Stimulated activated CD8-positive, alpha-beta memory T cell treated with anti-CD3 and anti-CD28 coated beads, Interleukin-7, amount 100 ng/mL, for 48 hours (primary cell): ENCODE measurements at places on chromosomes 3 and 15.

- no peak for DNase-seq
Measured at GRCh38 chr3:117695871-117696645, 986.5 kb downstream of the TUSC7 start.

GRCh38 chr3:95751509-95751908, 1062.9 kb upstream of the EPHA6 start:
- DNase-seq, result no peak

DNA sequence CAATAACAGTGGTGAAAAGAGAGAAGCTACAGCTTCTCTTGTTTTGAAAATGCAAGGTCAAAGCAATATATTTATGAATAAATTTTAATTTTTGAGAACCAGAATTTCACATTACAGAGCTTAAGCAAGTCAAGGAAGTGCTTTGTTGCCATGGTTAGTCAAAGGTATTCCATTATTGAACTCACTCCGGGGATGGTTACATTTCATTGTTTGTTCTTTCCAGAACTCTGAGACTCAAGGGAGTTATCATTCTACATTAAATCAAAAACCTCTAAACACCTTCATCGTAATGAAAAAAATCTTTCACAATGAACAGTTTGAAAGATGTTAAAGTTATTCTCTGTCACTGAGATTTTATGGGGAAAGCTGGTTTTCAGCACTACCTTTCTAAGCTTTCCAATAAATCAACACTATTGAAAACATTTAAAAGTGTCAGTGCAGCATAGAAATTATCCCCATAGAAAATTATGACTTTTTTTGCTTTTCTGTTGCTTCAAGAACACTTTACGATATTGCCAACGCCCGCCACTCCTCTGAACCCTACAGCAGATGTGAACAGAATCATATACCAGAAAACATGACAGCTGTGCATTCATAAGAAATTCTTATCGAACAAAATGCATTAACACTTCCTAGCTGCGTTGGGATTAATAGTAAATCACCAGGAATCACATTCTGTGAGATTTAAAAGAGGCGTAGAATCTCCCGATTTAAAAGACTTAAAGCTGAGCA, 83.0 kb downstream of the OTOL1 start:
- no peak for DNase-seq

- no peak for DNase-seq
Measured at GRCh38 chr3:129197321-129197720, 13.6 kb upstream of the CNBP start.

DNA sequence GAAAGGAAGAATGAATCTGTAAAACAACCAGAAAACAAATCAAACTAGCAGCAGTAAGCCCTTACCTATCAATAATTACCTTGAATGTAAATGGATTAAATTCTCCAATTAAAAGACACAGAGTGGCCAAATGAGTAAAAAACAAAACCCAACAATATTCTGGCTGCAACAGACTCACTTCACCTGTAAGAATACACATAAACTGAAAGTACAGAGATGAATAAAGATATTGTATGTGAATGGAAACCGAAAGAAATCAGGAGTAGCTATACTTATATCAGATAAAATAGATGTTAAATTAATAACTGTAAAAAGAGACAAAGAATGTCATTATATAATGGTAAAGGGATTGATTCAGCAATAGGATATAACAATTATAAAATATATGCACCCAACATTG, 514.5 kb upstream of the DPPA4 start:
- no peak for DNase-seq

GRCh38 chr3:25801786-25802185, 11.9 kb downstream of the OXSM start:
- DNase-seq, result no peak

- no peak for DNase-seq
Measured at GRCh38 chr3:108334701-108335100, 38.4 kb downstream of the HHLA2 start.

DNA sequence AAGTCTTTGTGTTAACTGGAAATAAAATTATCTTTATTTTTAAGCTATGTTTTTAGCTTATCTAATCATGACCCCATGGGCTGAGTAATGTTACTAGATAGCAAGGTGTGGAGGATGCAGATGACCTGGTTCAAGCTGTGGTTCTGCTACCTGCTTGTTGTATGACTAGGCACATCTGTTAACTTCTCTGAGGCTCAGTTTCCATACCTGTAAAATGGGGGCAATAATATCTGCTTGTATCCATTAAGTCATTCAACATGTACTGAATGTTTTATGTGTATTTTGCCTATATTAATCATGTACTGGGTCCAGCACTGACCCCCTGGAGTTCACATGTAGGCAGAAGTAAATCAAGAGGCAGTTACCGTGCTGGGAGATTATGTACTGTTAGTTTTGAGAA, 51.5 kb downstream of the CEMIP start:
- no peak for DNase-seq

DNA sequence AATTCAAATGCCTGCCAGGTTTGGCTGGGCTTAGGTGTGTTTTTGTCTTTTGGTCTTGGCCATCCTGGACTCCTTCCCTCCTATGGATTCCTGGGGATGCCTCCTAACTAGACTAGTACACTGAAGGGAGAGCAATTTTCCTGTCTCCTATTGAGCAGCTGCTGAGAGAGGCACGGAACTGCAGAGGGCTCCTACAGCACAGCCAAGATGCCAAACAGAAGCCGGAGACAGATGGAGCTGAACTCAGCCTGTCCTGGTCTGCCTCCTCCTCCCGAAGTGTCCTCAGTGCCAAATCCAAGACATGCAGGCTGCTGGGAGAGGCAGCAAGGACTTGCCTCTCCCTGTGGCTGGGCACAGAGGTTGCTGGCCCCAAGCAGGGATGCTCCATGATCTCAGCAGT, 256.6 kb upstream of the PROK2 start:
- no peak for DNase-seq

- no peak for DNase-seq
Measured at GRCh38 chr3:137204409-137204808, 246.6 kb downstream of the IL20RB start.

DNA sequence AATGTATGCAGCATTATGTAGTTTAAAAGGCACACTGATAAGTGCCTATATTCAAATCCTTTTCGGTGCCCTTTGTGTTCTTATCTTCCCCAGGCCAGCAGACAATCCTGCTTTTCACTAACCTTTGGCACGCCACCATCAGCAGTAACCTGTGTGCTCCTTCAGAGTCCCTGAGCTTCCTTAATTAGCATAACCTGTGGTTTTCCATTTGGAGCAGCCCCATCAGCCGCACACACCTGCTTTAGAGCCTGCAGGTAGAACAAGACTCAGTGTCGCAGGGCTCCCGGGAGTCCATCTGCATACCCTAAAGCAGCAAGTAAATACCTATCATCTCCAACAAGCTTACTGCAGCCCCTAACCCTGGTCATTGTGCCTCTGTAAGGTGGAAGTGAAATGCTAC, 755.1 kb downstream of the ROBO2 start:
- no peak for DNase-seq

GRCh38 chr3:78645628-78646310, 1122.0 kb downstream of the ROBO1 start:
- no peak for DNase-seq

DNA sequence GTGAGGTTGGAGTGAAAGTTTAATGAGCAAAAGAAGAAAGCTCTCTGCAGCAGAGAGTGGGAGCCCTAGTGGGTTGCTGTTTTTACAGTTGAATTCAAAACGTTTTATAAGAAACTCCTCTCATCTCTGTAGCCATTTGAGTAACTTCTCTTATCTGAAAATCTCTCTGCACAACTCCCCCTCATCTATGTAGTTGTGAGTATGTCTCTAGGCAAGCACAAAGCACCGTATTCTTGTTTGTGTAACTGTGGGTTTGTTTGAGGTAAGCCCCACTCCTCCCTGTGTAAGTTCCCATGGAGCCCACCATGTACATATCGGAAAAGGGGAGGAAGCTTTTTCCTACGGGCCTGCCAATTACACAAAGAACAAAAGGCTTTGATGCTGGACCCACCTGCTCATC, 56.5 kb upstream of the GOLGA6L2 start:
- DNase-seq, result no peak

- DNase-seq, result no peak
Measured at GRCh38 chr3:23062582-23062981, 140.5 kb upstream of the UBE2E2 start.

DNA sequence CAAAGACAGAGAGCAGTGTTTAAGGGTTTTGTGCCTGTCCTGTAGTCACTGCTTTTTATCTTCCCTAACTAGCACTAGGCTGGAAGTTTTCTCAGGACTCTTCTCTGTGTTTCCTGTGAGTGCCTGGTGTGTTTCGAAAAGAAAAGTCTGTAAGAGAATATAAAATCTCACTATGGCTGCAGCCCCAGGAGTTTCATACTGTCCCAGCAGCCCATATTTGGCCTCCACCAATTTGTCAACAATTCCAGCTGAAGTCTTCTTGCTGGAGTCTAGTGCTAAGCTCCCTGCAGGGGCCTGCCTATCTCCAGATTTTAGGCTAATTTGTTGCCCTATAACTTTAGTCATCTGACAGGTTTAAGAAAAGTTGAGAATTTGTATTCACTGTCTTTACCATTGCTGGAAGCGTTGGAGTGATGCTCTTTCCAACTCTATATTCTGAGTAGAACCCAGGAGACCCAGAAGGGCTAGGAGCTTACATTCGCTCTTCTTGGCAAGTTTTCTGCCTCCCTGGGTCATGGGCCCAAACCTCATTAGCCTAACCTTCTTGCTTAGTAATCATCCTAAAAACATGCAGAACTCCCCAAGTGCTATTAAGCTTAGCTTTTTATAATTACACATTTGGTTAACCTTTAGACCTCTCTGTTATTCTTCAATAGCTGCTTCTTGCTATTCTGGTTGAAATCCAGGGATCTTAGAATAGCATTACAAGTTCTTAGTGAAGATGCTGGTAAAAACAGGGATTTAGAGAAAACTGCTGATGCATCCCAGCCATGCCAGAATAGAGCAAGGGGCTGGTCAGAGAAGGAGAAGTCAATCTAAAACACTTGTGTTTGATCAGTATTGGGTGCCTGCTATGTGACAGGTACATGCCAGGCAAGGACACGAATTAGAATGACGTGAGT, 283.1 kb downstream of the NEK10 start:
- DNase-seq, result no peak

GRCh38 chr15:72421484-72421883, 23.4 kb downstream of the TMEM202 start:
- no peak for DNase-seq

GRCh38 chr3:167184511-167184910, 195.6 kb downstream of the ZBBX start:
- no peak for DNase-seq

- no peak for DNase-seq
Measured at GRCh38 chr3:60094392-60094947, 1044.6 kb upstream of the CFAP20DC start.

DNA sequence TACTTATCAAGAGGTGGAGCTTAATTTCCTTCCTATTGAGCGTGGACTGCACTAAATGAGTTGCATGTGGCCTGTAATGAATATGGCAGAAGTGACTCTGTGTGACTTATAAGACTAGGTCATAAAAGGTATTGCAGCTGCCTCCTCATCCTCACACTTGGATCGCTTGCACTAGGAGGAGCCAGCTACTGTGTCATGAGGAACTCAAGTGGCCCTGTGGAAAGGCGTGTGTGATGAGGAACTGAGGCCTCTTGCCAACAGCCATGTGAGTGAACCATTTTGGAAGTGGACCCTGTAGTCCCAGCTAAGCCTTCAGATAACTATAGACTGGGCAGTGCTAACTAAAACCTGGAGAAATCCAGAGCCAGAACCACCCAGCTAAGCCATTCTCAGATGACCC, 7.1 kb upstream of the SLC30A4 start:
- DNase-seq, result no peak

DNA sequence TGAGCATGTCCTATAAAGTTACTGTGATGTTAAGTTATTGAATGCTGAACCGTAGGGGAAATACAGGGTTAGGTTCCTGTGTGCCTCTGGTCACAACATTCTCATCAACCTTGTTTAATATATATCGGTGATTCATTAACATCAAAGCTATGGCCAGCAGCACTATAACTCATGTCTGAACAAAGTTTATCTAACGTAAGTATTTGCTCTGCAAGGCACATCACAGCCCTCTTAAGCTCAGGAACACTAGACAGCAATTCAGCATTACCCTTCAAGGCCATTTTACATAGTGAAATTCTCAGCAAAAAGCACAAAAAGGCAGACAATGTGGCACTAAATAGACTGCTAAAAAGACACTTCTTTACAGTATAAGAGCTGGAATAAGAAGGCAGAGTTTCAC, 48.2 kb upstream of the FNDC3B start:
- no peak for DNase-seq

DNA sequence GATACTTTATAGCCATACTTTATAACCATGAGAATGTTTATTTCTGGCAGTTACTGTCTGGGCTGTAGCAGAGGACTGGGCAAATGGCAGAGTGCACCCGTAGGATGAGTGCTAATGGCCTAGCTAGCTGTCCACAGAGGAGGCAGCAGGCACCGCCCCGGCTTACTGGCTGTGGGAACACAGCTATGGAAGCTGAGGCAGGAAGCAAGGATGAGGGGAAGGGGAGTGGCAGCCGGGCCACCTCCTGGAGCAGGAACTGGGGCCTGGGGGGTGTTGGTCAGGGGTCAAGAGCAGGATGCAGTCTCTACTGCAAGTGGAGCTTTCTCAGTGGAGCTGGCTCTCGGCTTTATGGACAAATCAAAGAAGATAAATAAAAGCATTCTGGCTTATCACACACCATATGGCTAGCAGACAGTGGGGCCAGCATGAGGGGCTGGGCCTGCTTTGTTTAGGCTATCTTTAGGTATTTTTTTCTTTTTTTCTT, 316.8 kb upstream of the CTDSPL start:
- DNase-seq, result no peak

DNA sequence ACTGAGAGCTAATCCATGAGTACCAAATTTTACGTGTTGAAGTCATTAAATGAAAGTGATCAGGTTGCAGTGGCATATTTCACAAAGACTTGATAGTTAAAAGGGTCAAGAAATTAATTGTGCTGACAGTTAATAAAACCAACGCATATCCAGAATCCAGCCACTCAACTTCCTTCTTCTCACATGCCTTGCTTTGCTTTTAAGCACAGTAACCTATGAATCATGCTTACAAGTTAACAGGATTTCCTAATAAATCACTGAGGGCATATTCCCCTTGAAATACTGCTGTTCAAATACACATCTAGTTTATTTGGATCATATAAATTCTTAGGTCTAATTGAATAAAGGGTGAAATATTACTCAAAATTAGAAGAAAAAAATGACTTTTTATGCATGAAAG, 801.5 kb upstream of the EPHA6 start:
- DNase-seq, result no peak

DNA sequence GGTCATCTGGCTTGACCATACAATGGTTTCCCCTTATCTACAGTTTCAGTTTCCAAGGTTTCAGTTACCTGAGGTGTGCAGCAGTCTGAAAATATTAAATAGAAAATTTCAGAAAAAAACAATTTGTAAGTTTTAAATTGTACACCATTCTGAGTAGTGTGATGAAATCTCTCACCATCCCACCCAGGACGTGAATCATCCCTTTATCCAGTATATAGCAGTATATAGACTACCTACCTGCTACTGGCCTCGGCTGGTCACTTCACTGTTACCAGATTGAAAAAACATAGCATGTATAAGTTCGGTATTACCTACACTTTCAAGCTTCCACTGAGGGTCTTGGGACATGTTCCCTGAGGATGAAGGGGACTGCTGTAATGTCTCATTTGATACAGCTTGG, 12.0 kb downstream of the ARIH1 start:
- DNase-seq, result no peak

- peak; percentile 3 for DNase-seq
Measured at GRCh38 chr3:181176601-181177000, 187.1 kb upstream of the DNAJC19 start.
